Activated CD8-positive, alpha-beta memory T cell treated with anti-CD3 and anti-CD28 coated beads for 4 hours (primary cell): ENCODE measurements at places on chromosomes 11 and 22.

GRCh38 chr11:92744929-92745585, 224.4 kb upstream of the MTNR1B start:
- DNase-seq: no peak

DNA sequence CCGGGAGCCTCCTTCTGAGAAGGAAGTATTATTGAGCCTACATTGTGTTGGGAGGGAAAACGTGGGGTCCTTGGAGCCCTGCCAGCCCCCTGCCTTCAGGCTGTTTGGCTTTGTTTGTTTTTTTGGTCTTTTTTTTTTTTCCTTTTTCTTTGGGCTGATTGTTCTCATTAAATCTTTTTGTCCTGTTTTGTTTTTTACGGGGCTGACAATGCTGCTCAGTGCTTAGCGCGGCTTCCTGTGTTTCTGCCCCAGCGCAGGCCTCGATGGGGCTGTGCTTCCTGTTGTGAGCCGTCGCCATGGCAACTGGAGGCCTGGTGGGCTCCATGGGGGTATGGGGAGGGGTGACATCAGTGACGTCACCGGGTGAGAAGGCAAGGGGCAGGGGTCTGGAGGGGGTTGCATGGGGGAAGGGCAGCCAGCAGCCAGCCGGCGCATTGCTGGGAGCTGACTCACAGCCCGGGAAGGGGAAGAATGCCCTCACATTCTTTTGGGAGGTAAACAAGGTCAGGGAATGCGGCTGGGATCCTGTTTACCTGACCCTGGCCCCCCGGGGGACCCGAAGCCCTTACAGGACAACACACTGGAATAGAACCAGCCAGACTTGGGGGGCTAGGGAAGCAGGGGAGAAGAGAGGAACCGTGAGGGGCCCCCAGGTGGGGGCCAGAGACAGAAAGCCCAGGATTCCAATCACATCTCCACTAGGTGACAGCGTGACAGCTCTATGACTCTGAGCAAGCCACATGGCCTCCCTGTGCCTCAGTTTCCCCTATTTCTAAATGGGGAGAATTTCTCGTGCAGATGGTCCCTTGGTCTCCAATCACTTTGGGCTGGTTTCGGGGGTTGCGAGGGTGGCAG, 22.2 kb upstream of the CBX7 start:
- DNase-seq: peak; percentile 39

GRCh38 chr11:68031144-68031464, 623 bp downstream of the NDUFS8 start:
- DNase-seq: no peak

DNA sequence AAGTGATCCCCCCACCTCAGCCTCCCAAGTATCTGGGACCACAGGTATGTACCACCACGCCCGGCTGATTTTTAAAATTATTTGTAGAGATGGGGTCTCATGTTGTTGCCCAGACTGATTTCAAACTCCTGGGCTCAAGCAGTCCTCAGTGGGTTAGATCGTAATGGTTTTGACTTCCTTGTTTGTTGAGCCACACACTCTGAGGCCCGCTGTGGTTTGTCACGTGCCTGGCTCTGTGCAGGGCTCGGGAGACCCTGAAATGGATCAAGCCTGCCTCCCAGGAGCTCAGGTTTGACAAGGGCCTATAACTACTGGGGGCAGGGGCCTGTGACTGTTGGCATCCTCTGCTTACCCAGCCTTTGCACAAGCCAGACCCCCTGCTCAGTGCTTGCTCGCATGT, 68.1 kb downstream of the MPPED1 start:
- no peak for DNase-seq

GRCh38 chr11:73229321-73229895, 11.3 kb downstream of the P2RY2 start:
- DNase-seq: no peak

- no peak for DNase-seq
Measured at GRCh38 chr11:70220136-70220535, 17.0 kb downstream of the FADD start.

- DNase-seq: no peak
Measured at GRCh38 chr11:68312117-68312779, at the start of gene LRP5. LRP5 (plus strand) TSS chr11:68312591; CDS start chr11:68312715, 124 bp downstream.

DNA sequence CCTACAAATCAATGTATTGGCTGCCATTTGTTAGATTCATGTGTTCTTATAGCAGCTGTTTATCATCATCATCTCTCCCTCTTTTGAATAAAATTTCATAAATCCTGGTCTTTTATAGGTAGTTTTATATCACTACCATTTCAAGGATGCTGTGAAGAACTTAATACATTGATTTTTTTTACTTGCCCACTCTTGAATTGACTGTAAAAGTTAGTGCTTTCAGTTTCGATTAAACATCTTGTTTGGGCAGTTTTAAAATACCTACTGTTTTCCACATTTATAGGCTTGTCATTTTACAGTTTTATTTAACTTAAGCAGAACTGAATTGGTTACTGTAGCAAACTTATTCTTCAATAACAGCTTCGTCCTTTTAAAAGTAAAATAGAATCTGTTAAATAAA, 59.5 kb downstream of the TTC17 start:
- no peak for DNase-seq

GRCh38 chr22:38973289-38974169, 8.6 kb upstream of the APOBEC3B start:
- peak; percentile 25 for DNase-seq

DNA sequence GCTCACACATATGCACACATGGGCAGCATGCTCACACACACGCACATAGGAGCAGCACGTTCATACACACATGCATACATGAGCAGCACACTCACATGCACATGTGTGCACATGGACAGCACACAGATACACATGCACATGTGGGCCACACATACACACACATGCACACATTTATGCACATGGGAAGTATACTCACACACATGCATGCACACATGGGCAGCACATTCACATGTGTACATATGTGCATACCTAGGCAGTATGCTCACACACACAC, 42.5 kb downstream of the RTN4R start:
- no peak for DNase-seq

DNA sequence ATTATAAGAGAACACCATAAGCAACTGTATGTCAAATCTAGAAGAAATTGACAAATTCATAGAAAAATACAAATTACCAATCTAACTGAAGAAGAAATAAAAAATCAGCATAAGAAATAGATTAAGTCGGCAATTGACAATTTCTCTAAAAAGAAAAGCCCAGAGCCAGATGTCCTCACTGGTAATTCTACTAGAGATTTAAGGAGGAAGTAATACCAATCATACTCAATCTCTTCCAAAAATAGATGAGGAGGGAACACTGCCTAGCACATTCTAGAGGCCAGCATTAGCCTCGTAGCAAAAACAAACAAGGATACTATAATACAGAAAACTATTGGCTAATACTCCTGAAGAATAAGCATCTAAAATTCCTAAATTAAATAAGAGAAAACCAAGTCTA, 40.4 kb upstream of the IGLL5 start:
- no peak for DNase-seq

- DNase-seq: no peak
Measured at GRCh38 chr11:122202161-122202950, 86.3 kb upstream of the BLID start.

GRCh38 chr22:44497218-44497904, 672 bp downstream of the RTL6 start:
- no peak for DNase-seq

DNA sequence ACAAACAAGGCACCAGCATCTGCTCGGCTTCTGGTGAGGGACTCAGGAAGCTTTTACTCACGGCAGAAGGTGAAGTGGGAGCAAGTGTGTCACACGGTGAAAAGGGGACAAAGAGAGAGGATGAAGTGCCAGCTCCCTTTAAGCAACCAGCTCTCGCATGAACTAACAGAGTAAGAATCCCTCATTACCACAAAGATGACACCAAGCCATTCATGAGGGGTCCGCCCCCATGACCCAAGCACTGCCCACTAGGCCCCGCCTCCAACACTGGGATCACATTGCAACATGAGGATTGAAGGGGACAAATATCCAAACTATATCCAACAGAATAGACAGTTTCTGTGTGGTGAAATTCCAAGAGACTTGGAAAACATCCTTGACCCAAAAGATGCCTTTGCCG, 198.2 kb upstream of the POU2AF2 start:
- no peak for DNase-seq

- DNase-seq: no peak
Measured at GRCh38 chr11:125073616-125074483, 10.7 kb downstream of the SLC37A2 start.

DNA sequence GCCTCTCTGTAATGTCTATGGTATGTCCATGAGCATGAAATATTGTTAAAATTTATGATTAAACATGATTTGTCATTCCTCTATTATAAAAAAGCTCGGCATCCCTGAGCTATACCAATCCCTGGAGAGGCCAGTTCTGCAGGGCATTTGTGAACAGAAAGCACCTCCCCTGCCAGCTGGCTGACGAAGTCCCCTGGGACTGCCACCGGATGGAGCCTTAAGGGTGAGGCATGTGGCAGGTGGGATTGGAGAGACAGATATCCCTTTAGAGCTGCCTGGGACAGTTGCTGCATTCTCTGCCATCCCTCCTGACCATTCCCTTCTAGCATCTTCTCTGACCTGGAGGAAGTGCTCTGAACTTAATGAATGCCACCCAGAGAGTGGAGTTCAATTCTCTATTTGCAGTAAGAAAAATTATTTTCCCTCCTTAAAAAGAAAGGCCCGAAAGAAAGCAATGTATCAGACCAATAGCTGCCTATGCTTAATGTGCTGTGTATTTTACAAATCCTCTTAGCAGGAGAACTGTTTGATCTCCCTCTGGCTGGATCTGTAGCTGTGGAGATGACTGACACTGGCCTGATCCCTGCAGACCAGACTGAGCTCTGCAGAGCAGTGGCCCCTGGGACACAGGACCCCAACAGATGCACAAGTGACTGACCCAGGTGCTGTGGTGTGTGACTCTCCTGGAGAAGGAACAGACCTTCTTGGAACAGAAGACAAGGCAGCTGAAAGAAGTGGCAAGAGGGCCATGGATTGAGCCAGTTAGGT, 219.0 kb upstream of the NAV2 start:
- no peak for DNase-seq

GRCh38 chr11:78886616-78887015, 312.0 kb upstream of the NARS2 start:
- no peak for DNase-seq

DNA sequence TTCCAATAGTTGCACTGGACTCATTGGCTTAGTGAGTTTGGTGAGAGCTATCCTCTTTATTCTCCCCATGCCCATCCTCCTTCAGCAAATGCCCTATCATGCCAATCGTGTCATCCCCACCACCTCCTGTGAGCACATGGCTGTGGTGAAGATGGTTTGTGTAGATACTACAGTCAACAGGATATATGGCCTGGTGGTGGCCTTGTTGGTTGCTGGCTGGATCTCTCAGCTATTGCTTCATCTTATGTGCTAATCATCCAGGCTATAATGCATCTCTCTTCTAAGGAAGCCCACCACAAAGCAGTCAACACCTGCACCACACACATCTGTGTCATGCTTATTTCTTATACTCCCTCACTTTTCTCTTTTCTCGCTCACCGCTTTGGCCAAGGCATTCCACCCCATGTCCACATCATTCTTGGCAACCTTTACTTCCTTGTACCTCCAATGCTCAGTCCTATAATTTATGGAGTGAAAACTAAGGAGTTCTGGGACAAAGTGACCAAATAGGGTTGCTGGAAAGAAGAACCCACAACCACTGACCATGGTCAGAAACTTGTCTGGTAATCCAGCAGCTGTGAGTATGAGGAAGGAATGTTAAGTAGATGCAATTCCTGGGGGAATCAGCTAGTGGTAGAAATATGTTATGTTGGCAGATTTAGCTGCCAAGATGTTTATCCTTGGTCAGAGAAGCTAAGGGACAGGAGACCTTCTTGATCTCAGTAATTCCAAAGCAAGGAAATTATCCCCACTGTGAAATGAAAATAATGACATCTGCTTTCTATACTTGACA, 16.3 kb upstream of the OR56B1 start:
- no peak for DNase-seq

GRCh38 chr11:5922749-5923426, 19.2 kb upstream of the OR56A3 start:
- DNase-seq: no peak

DNA sequence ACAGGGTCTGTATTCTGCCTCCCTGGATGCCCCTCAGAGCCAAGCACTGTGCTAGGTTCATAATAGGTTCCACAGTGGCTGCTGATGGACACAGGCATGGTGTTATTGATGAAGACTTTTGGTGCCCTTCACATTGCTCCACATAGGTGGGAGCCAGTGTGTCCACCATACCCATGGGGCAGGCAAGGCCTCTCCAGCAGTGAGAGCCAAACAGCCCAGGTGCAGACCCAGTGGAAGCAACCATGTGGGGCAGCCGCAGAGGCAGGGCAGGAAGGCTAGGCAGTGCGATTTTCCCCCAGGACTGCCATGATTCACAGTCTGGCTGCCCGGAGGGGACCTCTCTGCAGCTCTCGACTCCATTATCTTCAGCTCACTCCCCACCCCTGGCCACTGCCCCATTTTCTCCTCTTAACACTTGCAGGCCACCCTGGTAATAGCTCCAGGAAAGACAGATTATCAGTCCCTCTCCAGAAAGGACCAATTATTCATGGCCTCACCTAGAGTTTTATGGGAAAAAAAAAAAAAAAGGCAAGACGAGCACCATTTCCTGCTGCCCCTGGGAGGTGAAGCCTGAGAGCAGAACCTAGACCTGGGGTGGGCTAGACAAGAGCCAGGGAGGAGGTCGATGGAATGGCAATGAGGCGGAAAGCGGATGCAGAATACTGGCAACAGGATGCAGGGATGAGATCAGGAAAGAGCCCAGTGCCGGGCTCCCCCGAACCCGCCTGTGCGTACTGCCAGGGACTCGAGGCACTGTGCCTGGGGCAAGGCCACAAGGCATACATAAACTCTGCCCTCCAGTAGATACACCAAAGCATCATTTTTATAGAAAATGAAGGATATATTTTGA, 343.0 kb upstream of the NCAM1 start:
- no peak for DNase-seq

DNA sequence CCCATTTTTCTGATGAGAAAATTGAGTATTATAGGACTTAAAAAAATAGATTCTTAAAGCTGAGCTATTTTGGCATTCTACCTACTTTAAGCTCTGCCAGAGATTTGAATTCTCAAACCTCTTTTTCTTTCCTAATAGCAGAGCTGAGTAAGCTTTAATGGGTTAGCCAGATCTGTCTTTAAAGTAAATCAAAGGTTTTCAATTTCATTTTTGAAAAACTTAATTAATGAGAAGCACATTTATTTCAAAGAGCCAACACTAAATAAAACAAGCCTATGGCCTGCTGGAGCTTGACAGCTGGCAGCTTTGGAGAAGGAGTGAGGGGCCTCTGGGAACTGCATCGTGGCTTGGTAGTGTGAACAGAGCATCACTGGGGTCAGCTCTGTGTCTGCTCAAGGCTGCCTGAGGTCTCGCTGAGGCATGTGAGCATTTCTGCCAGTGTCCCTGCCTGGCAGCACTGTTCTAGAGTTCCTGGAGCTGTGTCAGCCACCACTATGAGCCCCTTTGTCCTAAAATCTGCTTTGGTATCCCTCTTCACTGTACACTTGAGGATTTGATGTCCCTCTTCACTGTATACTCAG, 50.4 kb upstream of the PRSS23 start:
- DNase-seq: no peak
